NCI-H460 (cell line): ENCODE measurements at places on chromosomes 16 and 17.
A peak's percentile ranks its signal among the peaks of the same experiment; 100 is the strongest.

DNA sequence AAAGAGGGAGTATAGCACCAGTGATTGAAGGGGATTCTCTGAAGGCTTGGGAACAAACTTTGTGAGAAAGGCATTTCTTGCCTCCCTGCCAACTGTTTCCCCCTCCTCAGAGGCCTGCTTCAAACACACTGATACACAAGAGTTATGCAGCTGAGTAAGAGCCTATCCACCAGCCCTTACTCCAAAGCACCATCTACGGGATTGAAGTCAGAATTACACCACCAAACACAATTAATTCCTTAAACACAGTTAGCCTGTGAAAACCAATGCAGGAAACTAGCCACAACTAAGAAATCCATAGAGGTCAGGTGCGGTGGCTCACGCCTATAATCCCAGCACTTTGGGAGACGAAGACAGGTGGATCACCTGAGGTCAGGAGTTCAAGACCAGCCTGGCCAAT lies 138.3 kb downstream of the SHCBP1 start:
- no peak for DNase-seq

DNA sequence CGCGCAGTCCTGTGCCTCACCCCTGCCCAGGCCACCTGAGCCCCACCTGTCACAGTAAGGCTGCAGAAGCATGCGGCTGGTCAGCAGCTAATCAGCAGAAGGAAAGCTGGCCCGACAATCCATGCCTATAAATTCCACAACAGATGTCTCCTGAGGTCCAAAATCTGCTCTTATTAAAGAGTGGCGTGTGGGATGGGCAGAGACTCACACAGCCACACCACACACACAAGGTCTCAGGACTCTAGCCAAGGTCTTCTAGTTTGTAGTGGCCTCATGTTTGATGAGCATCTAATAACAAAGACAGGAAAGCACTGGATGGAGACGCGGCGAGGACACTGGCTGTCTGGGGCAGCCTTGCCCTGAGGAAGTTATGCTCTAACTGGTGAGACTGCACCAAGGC lies 55.9 kb downstream of the ANKRD11 start:
- no peak for DNase-seq

DNA sequence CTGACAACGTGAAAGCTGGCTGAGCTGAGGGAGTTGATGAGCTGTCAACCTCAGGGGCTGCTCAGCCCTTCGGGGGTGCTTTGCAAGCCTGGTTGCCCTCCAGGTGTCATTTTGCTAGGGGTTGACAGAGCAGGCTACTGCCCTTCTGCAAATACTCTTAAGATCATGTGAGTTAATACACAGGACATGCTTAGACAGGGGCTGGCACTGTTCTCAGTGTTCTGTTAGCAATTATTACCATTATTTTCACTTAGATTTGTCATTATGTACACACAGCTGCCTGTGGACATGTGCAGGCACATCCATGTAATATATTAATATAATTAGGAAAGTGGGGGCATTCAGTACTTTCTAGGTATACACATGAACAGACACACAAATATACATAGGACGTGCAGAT lies 554.3 kb upstream of the HSBP1 start:
- no peak for DNase-seq

DNA sequence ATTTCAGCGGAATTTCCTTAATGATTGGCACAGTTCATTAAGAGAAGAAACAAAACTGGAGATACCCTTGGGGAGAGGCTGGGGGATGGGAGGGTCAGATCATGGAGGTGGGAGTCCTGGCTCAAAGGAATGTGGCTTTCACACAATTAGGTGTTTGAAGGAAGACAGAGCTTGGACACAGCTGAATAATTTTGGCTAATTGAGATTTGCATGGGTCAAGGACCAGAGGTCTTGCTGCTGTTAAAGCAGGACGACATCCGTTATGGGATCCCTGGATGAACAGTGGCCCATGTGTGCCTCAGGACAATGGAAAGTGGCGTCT lies 160.3 kb downstream of the HS3ST3B1 start:
- DNase-seq: no peak

DNA sequence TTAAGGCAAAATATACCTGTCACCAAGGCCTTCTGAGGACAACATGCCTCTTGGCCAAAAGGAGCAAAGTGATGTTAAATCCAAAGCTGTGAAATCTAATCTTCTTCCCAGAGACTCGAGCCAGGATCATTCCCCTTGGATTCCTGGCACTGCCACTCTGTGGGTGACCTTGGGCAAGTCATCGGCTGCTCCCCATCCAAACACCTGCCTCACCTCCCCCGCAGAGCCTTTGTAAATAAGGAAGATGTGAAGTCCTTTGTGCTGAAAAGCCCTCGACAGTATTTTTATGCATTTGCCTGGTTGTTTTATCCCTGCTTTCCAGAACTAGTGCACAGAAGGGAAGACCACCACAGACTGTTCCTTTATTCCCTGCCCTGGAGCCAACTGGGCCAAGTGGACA lies 5.4 kb upstream of the CEP295NL start:
- no peak for DNase-seq

DNA sequence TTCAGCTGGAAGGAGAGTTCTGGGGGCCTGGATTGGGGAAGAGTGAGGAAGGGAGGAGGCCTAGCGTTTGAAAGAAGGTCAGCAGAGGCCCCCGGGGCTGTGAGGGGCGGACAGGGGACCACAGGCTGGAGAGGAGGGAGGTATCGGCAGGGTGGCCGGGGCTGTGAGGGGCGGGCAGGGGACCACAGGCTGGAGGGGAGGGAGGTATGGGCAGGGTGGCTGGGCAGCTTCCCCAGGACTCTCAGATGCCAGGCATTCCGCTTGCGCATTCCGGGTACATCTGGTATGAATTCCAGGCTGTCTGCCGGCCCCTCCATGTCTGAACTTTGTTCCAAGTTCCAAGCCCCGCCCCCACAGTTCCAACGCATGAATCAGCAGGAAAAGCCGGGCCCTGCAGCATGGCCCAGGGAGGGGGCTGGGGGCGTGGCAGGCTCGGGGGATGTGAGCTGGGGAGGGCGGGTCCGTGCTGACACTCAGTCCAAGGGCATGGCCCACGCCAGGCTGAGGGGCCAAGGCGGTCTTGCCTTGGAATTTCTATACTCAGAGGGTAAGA lies 4.3 kb upstream of the TLCD2 start:
- DNase-seq: peak; percentile 94
